ENCODE measurements at places on chromosomes 12 and 14.

GRCh38 chr12:51773145-51773869 is 75.2 kb downstream of the FIGNL2 start:
- no peak for DNase-seq

- peak; percentile 50 for DNase-seq
Measured at GRCh38 chr12:4270831-4271716, 2.5 kb upstream of the CCND2 start.

GRCh38 chr14:57755018-57755521 is 110.8 kb downstream of the SLC35F4 start:
- DNase-seq, result no peak

DNA sequence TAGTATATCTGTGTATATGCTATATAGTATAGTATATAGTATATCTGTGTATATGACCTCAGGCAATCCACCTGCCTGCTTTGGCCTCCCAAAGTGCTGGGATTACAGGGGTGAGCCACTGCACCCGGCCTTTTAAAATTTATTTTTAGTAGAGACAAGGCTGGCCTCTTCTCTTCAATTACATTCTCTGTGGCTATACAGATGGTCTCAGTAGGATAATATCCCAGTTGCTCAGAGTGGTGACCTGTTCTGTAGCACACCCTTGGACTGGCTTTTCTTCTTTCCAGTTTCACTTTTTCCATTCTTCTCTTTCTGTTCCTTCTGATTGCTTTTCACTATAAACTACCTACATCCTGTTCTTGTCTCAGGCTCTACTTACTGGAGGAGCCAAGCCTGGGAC is 3.1 kb upstream of the NFATC4 start:
- no peak for DNase-seq

DNA sequence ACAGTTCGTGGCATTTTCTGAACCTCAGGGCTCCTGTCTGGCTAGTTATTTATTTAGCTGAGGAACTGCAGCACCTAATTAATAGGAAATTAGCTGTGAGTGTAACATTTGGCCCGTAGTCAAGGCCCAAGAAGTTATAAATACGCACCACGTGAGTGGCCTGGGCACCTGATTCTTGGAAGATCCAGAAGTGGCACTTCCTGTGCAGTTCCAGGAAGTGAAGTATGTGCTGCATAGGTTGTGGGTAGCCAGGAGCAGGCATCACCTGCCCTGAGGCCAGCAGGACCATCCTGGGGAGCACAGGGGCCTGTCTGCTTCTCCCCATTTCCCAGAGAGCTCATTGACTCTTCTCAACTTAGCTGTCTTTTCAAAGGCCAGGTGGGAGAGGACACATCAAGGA is 255.6 kb downstream of the NRXN3 start:
- DNase-seq, result no peak

DNA sequence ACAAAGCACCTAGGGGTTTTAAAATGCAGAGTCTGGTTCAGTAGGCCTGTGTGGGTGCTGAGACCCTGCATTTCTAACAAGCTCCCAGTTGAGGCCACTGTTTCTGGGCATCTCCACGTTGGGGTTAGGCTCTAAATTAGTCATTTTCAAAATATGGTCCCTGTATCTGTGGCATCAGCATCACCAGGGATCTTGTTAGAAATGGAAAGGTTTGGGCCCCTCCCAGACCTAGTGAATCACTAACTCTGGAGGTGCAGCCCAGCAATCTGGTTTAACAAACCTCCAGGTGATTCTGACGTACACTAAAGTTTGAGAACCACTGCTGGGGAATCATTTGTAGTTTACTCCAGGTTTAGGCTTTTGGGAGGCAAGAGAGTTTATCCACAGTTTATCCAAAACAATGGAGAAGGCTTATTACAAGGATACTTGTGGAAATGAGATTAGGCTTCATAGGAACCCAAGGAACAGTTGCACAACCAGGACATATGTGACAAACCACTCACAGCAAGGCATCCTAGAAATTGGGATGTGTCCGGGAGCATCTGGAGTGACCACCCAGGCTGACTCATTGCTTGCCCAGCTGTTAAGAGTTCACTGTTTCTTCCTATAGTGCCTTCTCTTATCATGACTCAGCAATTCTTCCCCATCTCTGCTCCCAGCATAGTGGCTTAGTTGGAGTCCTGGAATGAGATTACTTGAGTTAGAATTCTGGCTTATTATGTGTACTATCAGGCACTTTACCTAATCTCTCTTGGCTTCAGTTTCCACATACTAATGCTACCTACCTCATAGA is 71.6 kb upstream of the STXBP6 start:
- no peak for DNase-seq

DNA sequence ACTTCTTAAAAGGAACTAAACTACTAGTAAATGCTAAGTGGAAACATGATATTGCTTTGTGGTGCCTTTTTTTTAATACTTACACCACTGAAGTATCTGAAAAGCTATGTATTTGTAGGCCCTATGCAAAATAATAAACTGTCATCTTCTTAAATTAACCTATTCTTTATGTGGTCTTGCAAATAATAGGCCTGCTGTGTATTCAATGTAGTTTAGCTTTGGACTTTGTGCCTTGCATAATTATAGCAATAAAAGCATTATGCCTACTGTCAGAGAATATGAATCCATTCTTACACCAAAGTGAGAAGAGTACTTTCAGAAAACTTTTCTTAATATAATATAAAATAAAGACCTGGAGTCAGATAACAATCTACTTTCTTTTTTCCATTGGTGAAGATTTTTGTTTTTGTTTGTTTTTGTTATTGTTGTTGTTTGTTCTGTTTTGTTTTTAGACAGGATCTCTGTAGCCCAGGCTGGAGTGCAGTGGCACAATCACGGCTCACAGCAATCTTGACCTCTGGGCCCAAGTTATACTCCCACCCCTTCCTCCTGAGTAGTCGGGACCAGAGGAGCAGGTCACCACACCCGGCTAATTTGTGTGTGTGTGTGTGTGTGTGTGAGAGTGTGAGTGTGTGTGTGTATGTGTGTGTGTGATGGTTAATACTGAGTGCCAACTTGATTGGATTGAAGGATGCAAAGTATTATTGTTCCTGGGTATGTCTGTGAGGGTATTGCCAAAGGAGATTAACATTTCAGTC is 213.8 kb downstream of the SLC6A15 start:
- no peak for DNase-seq

GRCh38 chr14:104009297-104009696 is 67.0 kb upstream of the RD3L start:
- DNase-seq, result no peak

- DNase-seq, result no peak
Measured at GRCh38 chr12:117059156-117059555, 40.1 kb downstream of the TESC start.

DNA sequence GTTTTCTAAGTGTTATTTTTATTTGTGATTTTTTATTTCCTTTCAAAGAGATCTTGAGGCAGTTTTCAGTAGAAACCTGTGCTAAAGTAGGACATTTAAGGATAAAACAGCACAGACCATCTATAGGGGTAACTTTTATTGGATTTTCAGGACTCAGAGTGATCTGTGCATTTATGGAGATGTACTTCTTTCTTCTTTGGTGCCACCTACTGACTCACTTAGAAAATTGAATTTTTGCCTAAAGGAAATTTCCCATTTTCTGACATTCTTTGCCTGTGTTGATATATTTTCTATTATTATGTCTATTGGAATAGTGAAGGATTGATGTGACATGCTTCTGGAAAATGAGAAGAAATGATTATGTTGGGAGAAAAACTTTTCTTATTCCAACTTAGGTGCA is 113.0 kb downstream of the UNC79 start:
- peak; percentile 14 for DNase-seq

DNA sequence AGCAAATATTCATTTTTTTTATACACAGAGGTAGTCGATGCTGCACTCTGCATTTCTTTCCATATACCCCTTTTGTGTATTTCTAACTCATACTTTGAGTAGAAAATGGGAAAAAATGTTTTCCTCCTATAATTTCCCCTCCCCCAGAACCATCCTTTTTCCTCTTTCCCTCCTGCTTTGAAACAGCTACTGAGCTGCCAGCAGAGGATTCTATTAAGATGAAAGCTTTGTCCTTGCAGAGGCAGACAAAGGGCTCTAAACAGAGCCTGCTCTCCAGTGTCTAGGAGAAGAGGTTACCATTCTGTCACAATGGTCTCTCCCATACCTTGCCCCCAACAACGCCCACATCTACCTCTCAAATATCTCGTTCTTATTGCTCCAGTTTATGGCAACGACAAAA is 74.6 kb upstream of the OSBPL8 start:
- no peak for DNase-seq

DNA sequence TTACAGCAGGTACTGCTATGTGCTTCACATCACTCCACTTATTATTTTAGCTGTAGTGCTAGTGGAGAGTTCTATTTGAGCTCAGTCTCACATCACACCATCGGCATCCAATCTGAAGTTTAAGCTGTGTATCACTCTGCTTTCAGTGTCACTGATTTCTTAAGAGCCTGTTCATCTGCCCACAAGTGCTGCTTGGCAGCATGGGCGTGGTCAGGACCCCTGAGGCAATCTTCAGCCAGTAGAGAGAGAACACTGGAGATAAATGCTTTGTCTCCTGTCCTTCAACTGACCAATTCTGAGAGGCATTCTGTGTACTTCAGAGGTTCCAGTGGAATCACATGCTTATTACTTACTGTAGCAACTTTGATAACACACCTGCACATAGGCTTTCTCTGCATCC is 728.8 kb downstream of the RPS29 start:
- DNase-seq, result no peak

DNA sequence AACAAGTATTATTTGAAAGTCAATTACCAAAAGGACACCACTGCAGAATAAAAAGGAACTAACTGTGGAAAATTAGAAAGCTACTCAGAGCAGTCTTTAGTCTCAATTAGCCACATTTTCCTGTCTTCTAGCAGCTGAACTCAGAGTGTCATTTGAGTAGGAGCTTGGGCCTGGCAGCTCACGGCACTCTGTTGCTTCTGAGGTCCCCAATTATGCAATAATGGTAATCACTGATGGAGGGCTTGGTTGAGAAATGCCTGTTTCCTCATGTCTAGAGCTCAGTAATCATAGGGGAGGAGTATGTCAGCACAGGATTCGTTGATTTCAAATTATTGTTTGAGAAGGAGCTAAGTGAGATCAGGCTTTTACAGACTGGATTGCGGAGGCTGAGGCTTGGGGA is 108.6 kb downstream of the VRK1 start:
- no peak for DNase-seq

DNA sequence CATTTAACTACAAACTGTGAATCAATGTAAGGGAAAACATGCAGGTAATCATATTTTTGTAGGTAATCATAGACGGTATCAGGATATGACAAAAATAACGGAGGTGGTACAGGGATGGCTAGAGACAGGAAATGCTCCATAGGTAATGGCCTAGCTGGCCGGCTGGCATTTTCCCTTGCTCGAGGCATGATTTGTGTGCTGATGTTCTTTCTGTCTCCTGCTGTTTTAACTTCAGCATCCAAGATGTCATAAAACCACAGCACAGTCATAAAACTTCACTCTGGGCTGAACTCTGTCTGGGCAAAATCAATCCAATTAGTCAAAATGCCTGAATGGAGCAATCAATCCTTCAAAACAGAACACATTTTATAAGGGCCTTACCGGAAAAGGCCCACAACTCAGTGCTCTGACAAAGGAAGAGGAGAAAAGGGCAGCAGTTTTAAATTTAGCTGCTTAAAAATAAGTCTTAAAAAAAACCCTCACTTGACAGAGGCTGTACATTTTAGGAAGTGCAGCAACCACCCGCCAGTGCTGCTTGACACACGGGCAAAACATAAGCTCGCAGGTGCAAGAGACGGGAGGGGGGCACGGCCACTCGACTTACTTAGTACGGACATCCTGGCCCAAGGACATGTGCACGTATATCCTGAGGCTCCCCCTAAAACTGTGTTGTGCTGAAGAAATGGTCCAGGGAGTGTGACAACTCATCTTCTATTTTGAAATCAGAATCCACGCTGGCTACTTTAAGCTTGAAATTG is 40.5 kb upstream of the GPR68 start:
- no peak for DNase-seq

GRCh38 chr12:76441016-76441415 is 92.8 kb upstream of the BBS10 start:
- no peak for DNase-seq

DNA sequence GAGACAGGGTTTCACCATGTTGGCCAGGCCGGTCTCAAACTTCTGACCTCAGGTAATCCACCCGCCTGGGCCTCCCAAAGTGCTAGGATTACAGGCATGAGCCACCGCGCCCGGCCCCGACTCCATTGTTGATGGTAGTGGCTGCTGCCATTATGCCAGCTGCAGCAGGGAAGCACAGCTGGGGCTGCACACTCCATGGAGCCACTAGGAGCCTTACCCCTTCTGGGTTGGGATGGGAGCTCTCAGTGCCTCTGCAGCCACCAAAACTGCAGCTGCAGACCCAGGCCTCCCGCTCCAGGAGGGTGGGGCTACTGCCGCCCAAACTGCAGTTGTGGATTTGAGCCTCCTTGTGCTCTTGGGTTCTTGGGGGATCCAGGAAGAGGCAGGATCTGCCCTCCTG is 25.9 kb downstream of the TCHP start:
- DNase-seq, result no peak

GRCh38 chr12:54019091-54019811 is 9.0 kb upstream of the HOXC6 start:
- DNase-seq, result no peak

GRCh38 chr14:33420051-33420627 is 481.5 kb downstream of the NPAS3 start:
- DNase-seq, result no peak

- DNase-seq, result no peak
Measured at GRCh38 chr14:66677780-66678179, 169.8 kb downstream of the GPHN start.

GRCh38 chr12:14841761-14842160 is 1.6 kb downstream of the ART4 start:
- no peak for DNase-seq

DNA sequence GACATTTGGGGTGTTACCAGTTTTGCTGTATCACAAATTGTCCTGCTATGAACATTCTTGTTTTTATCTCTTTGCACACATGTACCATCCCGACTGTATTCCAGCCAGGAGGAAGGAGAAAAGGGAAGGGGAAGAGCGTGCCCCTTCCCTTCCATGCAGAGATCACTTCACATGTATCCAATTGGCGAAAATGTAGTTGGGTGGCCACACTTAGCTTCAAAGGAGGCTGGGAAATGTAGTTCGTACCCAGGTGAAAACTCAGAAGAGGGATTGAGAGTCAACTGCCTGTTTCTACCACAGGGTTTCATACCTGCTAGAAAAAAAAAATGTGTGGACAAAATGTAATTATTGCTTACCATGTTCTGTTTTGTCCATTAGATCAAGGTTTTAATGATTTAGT is 189.1 kb upstream of the PELI2 start:
- DNase-seq, result no peak

GRCh38 chr12:46261646-46262045 is 7.2 kb downstream of the SLC38A1 start:
- DNase-seq, result no peak
